ENCODE measurements at places on chromosomes 6 and 20. TPM values are rescaled to one million over a fixed set of nuclear protein-coding genes. Genes with fewer than 3 reads are reported as not detected.
A peak's percentile ranks its signal among the peaks of the same experiment; 100 is the strongest.

DNA sequence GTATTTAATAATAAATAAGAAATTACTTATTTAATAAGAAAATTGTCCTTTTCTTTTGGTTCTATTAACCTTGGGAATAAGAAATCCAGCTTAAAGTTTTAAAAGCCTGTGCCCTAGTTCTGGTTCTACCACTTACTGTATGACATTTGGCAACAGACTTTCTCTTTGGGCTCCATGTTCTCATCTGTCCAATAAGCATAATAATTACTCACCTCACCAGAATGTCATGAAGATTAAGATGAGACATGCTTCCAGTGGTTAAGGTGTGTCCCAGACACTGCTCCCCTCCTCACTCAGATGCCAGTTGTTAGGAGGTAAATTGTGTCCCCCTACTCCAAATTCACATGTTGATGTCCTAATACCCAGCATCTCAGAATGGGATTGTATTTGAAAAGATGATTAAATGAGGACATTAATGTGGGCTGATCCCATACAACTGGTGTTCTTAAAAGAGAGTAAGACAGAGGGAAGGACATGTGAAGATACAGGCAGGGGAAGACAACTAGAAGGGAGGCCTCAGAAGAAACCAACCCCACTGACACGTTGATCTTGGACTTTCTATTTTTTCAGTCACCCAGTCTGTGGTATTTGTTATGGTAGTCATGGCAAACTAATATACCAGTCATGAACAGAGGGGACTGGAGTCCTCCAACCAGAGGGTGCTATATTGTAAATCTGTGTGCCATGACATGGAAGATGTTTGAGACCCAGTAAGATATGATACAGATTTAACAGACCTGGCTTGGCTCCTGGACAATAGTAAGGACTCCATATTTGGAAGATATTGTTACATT, 6.4 kb upstream of the MICAL1 start:
- DNase-seq, result no peak

DNA sequence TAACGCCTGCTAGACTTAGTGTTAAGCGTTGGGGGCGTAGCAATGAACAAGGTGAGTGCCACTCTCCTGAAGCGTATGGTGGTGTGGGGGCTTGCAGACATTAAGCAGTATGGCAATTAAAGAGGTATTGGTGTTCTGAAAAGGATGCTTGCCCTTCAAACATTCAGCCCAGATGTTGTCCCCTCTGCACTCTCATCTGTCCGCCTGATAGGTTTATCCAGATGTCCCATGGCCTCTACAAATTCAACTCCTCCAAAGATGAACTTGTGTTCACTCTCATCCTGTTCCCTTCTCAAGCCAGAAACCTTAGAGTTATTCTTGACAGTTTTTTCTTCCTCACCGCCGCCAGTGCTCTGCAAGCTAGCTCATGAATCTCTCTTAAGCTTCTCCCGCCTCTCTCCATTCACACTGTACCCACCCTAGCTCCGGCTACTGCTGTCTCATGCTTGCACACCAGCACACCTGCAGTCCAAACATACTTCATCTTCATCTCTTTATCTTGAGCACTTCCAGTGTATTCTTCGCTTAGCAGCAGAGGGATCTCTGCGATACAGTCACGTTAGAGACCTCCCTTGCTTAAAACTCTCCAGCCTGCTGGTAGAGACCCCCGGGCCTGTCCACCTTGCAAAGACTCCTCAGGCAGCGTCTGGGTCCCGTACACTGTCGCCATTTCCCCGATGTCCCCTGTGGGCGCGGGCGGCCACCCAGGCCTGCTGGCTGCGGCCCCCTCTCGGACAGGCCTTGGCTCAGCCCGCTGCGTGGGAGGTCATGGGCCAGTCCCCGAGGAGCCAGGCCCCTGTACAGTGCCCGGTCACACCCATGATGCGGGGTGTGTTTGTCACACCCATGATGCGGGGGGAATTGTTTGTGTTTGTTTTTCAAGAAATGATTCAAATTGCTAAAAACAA, 962 bp downstream of the DDX27 start:
- no peak for DNase-seq

DNA sequence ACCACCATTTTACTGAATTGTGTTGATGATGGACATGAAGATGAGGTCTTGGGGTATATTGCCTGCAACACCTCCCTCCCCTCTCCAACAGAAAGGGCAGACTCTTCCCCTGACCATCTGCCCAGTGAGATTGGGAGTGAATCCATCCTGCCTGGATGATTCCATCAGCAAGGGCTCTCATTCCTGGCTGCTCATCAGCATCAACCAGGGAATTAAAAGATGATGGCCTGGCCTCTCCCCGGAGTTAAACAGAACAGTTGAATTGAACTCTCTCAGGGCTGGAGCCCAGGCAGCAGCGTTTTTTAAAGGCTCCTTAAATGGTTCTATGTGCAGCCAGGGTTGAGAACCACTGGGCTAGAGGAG, 14.6 kb upstream of the MRPS18A start:
- DNase-seq, result no peak

Gene SCUBE3
- polyA plus RNA-seq, result 0.18 TPM

GRCh38 chr6:50663806-50664205, 49.5 kb upstream of the TFAP2D start:
- DNase-seq, result no peak

DNA sequence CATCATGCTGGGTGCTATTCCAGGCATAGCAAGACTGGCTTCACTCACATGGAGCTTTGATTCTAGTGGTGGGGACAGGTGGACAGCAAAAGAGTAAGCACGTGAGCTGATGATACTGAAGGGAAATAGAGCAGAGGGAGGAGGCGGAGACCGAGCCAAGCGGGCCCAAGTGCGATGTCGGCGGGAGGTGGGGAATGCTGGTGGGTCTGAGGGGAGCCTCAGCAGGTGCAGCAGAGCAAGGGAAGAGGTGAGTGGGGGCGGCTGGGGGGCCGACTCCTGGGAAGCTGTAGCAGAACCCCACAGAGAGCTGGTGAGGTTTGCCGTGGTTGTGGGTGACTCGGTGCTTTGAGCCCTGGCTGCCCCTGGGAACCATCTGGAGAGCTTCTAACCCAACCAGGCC, 10.2 kb downstream of the RTEL1 start:
- no peak for DNase-seq

GRCh38 chr6:170435766-170436165, 117.3 kb downstream of the PSMB1 start:
- DNase-seq, result no peak

DNA sequence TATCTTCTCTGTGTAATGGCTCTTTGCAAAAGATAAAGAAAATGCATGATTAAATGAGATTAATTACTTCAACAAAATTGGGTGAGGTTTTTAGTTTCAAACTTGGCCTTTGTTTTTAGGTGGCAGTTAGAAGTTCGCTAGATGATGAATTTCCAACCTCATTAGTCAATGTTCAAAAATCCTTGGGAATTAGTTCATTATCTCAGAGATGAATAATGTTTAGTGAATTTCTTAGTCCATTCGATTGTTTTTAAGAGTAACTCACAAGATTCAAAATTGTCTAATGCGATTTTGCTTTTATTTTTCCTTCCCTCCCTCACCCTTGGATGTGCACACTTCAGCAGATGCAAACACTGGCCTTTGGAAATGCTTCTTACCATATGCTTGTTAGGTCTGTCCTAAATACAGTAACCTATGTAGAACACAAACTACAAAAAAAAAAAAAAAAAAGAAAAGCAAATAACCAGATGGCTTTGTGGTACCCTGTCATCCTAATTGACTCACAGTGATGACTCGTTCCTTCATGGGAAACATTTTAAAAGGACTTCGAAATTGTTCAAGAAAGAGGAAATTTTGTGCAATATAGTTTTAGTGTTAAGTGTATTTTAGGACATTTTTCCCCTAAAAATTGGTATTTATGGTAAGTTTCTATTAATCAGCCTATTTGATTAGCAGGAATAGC, 66.7 kb downstream of the FAM229B start:
- DNase-seq, result no peak

DNA sequence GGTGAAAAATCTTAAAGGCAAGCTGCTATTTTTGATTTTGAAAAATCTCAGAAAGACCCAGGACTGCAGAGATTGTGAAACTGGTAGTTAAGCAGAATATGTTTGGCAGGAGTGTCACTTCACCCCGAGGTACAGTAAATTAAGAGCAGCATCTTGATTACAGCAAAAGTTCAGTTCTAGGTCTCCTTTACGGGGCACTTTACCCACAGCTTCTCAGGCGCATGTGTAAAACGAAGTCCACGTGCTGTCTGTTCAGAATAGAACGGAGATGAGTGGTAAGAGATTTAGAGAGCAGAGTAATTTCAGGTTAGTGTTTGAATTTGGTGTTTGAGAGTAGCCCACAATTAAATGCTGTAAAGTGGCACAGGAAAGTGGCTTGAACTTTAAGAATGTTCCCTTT, 84.0 kb downstream of the FARS2 start:
- DNase-seq, result no peak

DNA sequence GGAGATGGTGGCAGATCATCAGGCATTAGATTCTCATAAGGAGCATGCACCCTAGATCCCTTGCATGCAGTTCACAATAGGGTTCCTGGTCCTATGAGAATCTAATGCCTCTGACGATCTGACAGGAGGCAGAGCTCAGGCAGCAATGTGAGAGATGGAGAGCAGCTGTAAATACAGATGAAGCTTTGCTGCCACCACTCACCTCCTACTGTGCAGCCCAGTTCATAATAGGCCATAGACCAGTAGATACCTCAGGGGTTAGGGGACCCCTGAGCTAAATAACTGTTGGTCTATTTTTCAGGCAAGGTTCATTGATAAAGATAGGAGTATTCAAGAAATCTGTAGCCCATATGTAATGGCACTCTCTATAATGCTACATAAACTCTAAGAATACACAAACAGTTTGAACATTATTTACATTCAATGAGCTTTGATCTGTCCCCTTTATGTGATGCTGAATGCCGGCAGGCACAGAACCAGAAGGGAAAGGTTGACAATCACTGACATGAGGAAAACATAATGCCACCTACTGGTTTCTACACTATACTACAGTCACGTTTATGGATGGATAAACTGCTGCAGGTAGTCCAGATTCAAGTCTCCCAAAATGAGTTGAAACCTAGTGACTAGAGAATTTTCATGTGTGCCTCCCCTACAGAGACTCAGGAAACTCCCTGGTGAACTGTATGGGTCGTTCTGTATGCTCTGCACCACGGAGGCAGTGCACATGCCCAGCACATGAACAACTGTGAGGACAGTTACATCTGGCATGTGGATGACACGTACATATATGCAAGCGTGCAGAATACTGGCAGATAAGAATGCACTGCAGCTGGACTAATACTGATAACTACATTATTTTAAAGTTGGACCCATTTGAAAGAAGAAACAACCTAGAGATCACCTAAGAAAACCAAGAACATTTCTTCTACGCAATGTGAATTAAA, 72.0 kb downstream of the DST start:
- DNase-seq, result no peak

Gene UNC93A
- not detected for polyA plus RNA-seq

Gene ID4
- polyA plus RNA-seq, result not detected

GRCh38 chr6:43171707-43172103, 636 bp downstream of the SRF start:
- peak; percentile 18 for DNase-seq

Gene CST2
- polyA plus RNA-seq, result not detected

- no peak for DNase-seq
Measured at GRCh38 chr6:79223611-79224404, 10.7 kb downstream of the HMGN3 start.

GRCh38 chr6:65116326-65116725, 590.7 kb downstream of the EYS start:
- DNase-seq, result no peak

All from CD8-positive, alpha-beta memory T cell (primary cell).